CD4-positive, alpha-beta T cell treated with Interleukin-15 for 1 hour (primary cell): ENCODE measurements at places on chromosomes 13 and 19.

DNA sequence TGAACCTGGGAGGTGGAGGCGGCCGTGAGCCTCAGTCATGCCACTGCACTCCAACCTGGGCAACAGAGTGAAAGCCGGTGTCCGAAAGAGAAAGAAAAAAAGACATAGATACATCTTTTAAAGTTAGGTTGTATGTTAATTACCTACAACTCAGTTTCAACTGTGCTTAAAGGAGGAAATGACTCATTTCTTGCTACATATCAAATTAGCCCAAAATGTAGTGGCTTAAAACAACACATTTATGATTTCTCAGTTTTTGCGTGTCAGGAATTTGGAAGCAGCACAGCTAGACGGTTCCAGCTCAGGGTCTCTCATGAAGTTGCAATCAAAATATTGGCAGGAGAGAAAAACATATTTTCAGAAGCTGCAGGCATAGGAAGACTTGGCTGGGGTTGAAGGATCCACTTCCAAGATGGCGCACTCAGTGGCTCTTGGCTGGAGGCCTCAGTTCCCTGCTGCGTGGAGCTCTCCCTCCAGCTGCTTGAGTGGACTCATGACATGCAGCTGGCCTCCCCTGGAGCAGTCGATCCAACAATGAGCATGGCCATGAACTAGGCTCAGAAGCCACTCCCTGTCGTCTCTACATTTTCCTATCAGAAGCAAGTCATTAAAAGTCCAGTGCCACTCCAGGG, 7.1 kb downstream of the LDLR start:
- DNase-seq = no peak

- DNase-seq = peak; percentile 44
Observed at GRCh38 chr19:51407511-51408131, 9.8 kb downstream of the SIGLEC10 start.

- no peak for DNase-seq
Observed at GRCh38 chr13:83515268-83516015, 366.8 kb downstream of the SLITRK1 start.

- DNase-seq = no peak
Observed at GRCh38 chr13:51559946-51560735, 24.1 kb upstream of the WDFY2 start.

- DNase-seq = no peak
Observed at GRCh38 chr13:39036212-39036611, 1.7 kb downstream of the PROSER1 start.

DNA sequence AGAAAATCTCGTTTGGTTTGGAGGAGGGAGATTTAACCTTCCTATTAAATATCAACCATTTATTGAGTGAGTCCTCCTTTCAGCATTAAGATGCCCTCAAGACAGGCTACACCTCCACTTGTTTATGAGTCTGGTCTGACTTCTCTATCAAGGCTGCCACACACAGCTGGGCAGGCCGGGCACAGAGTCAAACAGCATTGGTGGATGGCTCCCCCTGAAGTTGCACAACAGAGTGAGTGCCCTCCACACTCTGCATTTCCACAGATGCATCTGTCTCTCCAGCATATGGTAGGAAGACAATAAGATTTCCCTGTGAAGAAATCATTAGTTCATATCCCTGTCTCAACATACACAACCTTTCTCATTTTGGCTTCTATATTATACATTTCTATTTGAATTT, 31.4 kb downstream of the PHF11 start:
- no peak for DNase-seq

GRCh38 chr13:27432611-27433210, 8.3 kb downstream of the GTF3A start:
- DNase-seq = no peak
